ENCODE measurements at places on chromosomes 1 and 21. TPM values are rescaled to one million over a fixed set of nuclear protein-coding genes. Genes with fewer than 3 reads are reported as not detected.

The SYNJ1 gene
- total RNA-seq: 7.5 TPM

The PADI4 gene
- 0.13 TPM for total RNA-seq

The SNX7 gene
- total RNA-seq: 23.8 TPM

The MIS18A gene
- total RNA-seq: 56.3 TPM

GRCh38 chr1:164644774-164645644 is 86.0 kb downstream of the PBX1 start:
- no peak overlapping the region for H3K4me3 ChIP-seq
- H3K27ac ChIP-seq: no peak overlapping the region
- peaks cover 19% of the 10 kb centered on the region for H3K4me1 ChIP-seq

GRCh38 chr1:78919150-78919549 is 87.4 kb downstream of the ADGRL4 start:
- H3K36me3 ChIP-seq: no peaks in the 10 kb centered on the region
- DNase-seq: peak; percentile 28
- no peak overlapping the region for H3K27ac ChIP-seq
- H3K27me3 ChIP-seq: no peaks in the 10 kb centered on the region

- H3K4me1 ChIP-seq: no peaks in the 10 kb centered on the region
- H3K4me3 ChIP-seq: no peak overlapping the region
- no peaks in the 10 kb centered on the region for H3K36me3 ChIP-seq
These were observed 292.7 kb downstream of the TPR start for GRCh38 chr1:186082235-186082937.

DNA sequence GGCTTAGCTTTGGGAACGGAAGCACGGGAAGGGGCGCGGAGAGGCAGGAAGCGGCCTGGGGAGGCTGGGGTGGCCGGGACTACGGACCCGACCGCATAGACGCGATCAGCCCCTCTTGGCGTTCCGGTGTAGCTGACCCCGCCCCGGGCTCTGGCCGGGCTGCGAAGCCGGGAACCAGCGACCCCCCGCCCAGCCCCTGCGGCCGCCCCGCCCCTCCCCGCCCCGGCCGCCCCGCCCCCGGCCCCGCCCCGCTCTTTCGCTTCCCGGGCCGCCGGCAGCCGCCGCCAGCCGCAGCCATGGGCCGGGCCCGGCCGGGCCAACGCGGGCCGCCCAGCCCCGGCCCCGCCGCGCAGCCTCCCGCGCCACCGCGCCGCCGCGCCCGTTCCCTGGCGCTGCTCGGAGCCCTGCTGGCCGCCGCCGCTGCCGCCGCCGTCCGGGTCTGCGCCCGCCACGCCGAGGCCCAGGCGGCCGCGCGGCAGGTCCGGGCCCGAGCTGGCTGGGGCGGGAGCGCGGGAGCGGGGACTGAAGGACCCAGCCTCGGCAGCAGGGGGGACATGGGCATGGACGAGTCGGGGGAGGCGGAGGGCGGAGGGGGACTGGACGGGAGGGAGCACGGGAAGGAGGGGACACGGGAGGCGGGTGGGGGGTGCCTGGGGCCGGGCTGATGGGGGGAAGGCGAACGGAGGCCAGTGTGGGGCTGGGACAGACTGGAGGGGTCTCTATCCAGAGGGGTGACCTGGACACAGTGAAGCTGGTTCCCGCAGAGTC is at the start of gene SELENON:
Gene SELENON (plus strand): TSS at position 259 of the 768 bp plus-strand sequence. CDS start 38 bp downstream, at position 297.
- peak within 1 kb of the TSS; percentile 75 for H3K4me3 ChIP-seq
- no peak within 1 kb of the TSS for H3K27ac ChIP-seq
- DNase-seq: peak; percentile 90
- H3K4me1 ChIP-seq: no peaks in the 10 kb centered on the region

GRCh38 chr1:64515427-64515826 is 45.5 kb downstream of the CACHD1 start:
- peak overlapping the region; percentile 6 for H3K4me3 ChIP-seq
- DNase-seq: no peak
- H3K27me3 ChIP-seq: no peaks in the 10 kb centered on the region
- no peak overlapping the region for H3K27ac ChIP-seq
- peaks cover 22% of the 10 kb centered on the region for H3K4me1 ChIP-seq

GRCh38 chr1:233657466-233657865 is 43.6 kb downstream of the KCNK1 start:
- H3K36me3 ChIP-seq: peaks cover 6% of the 10 kb centered on the region
- H3K4me1 ChIP-seq: peaks cover 3% of the 10 kb centered on the region
- no peak overlapping the region for H3K4me3 ChIP-seq
- H3K27me3 ChIP-seq: no peaks in the 10 kb centered on the region

DNA sequence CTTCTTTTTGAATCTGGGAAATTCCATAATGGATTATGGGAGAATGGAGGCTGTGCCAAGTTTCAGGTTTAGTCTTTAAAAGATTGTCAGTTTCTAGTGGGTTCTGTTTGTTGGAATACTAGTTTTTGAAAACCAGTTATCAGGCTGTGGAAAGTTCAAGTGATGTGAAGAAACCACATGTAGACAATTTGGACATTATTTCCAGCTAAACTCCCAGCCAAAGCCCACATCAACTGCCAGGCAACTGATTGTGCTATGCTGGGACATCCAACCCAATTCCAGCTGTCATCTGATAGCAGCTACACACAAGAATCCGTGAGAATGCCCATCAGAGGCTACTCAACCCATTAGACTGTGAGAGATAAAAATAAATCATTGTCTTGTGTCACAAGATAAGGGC is 546.1 kb upstream of the ADAMTS5 start:
- H3K27ac ChIP-seq: no peak overlapping the region
- no peaks in the 10 kb centered on the region for H3K27me3 ChIP-seq
- H3K4me3 ChIP-seq: no peak overlapping the region
- no peak for DNase-seq
- H3K4me1 ChIP-seq: no peaks in the 10 kb centered on the region

- no peak overlapping the region for H3K27ac ChIP-seq
- no peak for DNase-seq
- no peaks in the 10 kb centered on the region for H3K36me3 ChIP-seq
- peaks cover 2% of the 10 kb centered on the region for H3K4me1 ChIP-seq
- no peak overlapping the region for H3K4me3 ChIP-seq
These were observed 97.7 kb upstream of the JUN start for GRCh38 chr1:58881471-58881994.

GRCh38 chr1:159944623-159945455 is 574 bp downstream of the IGSF9 start:
- H3K4me3 ChIP-seq: peak overlapping the region; percentile 77
- no peak overlapping the region for H3K27ac ChIP-seq
- DNase-seq: peak; percentile 33
- no peaks in the 10 kb centered on the region for H3K27me3 ChIP-seq
- no peaks in the 10 kb centered on the region for H3K4me1 ChIP-seq

- H3K4me1 ChIP-seq: no peaks in the 10 kb centered on the region
- no peaks in the 10 kb centered on the region for H3K36me3 ChIP-seq
These were observed 44.2 kb downstream of the CAPN8 start for GRCh38 chr1:223621312-223621734.
